ENCODE measurements at places on chromosomes 2 and 18.

GRCh38 chr2:48207201-48207641 lies 300.9 kb upstream of the FBXO11 start:
- H3K4me3 ChIP-seq: no peak overlapping the region
- H3K27me3 ChIP-seq: no peaks in the 10 kb centered on the region
- no peaks in the 10 kb centered on the region for H3K36me3 ChIP-seq
- DNase-seq: no peak
- H3K4me1 ChIP-seq: no peaks in the 10 kb centered on the region

- H3K4me3 ChIP-seq: no peak overlapping the region
- H3K36me3 ChIP-seq: no peaks in the 10 kb centered on the region
- no peaks in the 10 kb centered on the region for H3K27me3 ChIP-seq
- H3K4me1 ChIP-seq: no peaks in the 10 kb centered on the region
- DNase-seq: no peak
- no peak overlapping the region for H3K27ac ChIP-seq
These were observed 77.5 kb downstream of the TMEM200C start for GRCh38 chr18:5817816-5818215.

- DNase-seq: no peak
- H3K27ac ChIP-seq: no peak overlapping the region
- H3K4me3 ChIP-seq: no peak overlapping the region
- H3K4me1 ChIP-seq: peaks cover 3% of the 10 kb centered on the region
- peaks cover 25% of the 10 kb centered on the region for H3K36me3 ChIP-seq
These were observed 90.5 kb downstream of the TMEM185B start for GRCh38 chr2:120132691-120133090.

DNA sequence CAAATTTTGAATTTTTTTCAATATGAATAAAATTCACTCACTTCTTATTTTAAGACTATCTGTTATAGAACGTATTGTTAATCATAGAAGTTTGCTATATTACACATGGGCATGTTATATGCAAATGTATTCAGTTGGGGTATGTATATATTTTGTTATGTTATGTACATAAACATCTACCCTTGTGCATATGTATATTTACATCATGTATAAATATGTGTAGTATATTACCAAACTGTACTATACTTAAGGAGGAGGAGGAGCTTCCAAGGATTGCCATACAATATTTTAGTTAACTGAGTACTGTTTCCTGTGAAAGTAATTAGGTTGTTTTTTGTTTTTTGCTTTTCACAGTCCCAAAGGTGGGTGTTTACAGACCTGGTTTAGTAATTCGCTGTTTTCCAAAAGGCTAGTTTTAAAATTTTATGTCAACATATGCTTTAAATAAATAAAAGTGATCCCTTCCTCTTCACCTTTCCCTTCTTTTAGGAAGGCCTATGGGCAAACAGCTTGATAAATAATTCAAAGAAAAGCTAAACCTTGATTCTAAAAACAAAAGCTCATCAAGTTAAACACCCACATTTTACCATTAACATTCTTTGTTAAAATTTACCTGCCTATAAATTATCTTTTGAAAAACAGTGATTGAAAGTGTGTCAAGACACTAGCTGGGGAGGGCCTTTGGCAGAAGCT lies 12.9 kb upstream of the POU3F3 start:
- peaks cover 62% of the 10 kb centered on the region for H3K27me3 ChIP-seq
- H3K4me3 ChIP-seq: no peak overlapping the region
- peaks cover 7% of the 10 kb centered on the region for H3K4me1 ChIP-seq
- no peak overlapping the region for H3K27ac ChIP-seq
- no peak for DNase-seq

GRCh38 chr2:24747299-24747698 lies 45.9 kb downstream of the PTRHD1 start:
- peaks cover 9% of the 10 kb centered on the region for H3K36me3 ChIP-seq
- H3K27me3 ChIP-seq: no peaks in the 10 kb centered on the region
- DNase-seq: no peak
- H3K27ac ChIP-seq: no peak overlapping the region
